Suppressor macrophage treated with lipopolysaccharide for 4 hours (primary cell): ENCODE measurements at places on chromosomes 7 and 10.
A peak's percentile ranks its signal among the peaks of the same experiment; 100 is the strongest.

DNA sequence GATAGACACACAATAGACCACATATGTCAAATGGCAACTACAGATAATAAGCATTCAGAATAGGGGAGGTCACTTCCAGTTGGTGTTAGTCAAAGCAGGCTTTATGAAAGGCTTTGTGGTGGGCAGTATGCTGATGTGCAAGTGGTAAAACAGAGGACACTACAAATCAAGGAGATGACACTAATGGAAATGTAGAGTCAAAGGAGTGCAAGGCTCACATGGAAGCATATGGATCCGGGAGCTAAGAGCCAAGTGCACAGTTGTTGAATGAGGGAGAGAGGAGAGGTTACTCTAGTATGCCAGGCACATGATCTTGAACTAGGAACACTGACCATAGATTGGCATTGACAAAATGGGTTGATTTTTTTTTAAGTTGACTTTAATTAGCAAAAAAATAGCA is 62.7 kb downstream of the GRM3 start:
- no peak for DNase-seq

- no peak for DNase-seq
These were observed 46.2 kb downstream of the PRPF18 start for GRCh38 chr10:13632884-13633440.

DNA sequence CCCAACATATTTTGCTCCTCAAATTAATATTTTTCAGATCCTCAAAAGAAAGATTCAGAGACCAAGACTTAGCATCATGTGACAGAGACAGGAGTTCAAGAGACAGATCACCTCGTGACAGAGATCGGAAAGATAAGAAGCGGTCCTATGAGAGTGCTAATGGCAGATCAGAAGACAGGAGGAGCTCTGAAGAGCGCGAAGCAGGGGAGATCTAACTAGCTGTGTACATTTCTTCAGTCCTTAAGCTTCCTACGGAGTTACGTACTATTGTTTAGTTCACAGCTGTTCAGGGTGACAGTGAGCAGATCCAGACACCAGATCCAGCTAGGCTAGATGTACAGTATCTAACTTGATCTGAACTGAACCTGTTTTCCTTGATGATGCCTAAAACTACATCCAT is 61.3 kb downstream of the KLRG2 start:
- no peak for DNase-seq

GRCh38 chr10:5078547-5079180 is 15.6 kb upstream of the AKR1C3 start:
- DNase-seq, result no peak

DNA sequence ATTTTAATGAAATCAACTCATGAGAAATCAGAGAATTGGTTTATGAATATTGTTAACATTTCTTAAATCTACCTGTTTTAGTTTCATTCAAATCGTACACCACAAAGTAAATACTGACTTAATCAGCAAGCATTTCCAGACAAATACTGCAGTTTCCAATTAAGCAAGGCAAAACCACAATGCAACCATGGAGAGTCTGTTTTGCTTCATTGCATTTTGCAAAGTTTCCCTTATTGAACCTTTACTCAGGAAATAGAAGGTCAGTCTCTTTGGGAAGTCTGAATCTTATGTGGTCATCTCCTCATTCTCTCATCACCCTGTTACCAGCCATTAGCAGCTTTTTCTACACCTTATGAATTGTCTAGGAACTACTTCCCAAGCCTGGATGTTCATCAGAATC is 400.5 kb downstream of the IPMK start:
- no peak for DNase-seq

- DNase-seq, result no peak
These were observed 195.0 kb upstream of the RHOBTB1 start for GRCh38 chr10:61138708-61139591.

- DNase-seq, result no peak
These were observed 135.7 kb downstream of the MBL2 start for GRCh38 chr10:52636874-52637273.

DNA sequence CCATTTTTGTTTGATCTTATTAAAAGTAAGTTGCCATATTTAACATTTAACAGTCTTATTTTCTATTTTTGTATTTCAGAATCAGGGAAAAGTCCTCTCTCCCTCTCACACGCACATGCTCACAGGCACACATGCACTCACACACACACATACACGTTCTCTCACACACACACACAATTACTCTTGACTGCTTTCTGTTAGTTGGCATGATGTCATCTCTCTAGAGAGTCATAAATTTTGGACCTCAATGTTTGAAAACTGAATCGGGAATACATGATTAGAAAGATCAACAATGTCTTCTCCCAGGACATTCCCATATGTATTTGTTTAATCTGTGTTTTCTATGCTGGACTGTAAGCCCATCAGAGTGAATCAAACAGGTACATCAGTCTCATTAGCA is 165.7 kb upstream of the AHR start:
- no peak for DNase-seq

GRCh38 chr7:98958968-98959367 is 80.6 kb downstream of the TRRAP start:
- no peak for DNase-seq

GRCh38 chr7:55423891-55424290 is 58.8 kb downstream of the LANCL2 start:
- no peak for DNase-seq

GRCh38 chr7:12291870-12292269 is 80.8 kb downstream of the TMEM106B start:
- peak; percentile 3 for DNase-seq

DNA sequence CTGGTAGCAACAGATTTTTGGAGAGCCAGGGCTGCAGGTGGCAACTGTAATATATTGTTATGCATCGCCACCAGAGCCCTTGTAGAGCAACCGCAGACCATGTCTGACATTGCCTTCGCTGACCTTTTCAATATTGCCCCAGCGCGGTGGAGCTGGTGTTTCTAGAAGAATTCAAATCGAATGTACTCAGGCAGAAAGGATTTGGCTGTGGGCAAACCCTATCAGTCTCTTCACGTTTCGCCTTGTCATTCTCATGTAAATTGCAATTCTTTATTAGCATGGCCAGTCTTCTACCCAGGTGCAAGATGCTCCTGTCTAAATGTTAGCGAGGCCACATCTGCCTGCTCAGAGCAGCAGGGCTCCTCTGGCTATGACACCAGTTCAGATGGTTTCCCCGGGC is 490.2 kb upstream of the AUTS2 start:
- no peak for DNase-seq

DNA sequence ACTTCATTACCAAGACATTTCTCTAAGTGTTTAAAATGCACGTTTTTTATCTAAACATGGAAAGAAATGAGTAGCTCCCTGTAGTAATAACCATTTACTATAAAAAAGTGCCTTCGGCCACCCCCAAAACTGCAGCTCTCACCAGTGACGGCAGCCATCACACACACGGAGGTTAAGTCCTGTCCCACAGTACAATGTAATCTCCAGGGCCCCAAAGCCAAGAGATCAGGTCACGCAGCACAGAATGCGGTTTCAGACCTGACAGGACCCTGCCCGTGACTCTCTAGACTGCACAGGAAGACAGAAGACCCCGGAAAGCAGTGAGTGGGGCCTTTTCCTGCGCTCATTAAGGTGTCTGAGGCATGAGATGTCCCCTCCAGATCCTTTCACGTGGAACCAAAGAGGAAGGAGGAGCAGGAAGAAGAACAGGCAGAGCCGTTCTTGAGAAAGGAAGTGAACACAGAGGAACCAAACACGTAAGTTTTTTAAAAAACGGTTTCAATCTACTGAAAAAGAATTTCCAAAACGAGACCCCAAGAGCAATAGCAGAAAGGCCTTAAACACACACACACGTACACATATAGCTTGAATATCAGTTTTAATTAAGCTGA is 125.7 kb downstream of the ZMYND11 start:
- no peak for DNase-seq

GRCh38 chr7:20777377-20778062 is 9.2 kb downstream of the SP8 start:
- no peak for DNase-seq

- DNase-seq, result no peak
These were observed 633.9 kb downstream of the ARL4A start for GRCh38 chr7:13321316-13321715.

DNA sequence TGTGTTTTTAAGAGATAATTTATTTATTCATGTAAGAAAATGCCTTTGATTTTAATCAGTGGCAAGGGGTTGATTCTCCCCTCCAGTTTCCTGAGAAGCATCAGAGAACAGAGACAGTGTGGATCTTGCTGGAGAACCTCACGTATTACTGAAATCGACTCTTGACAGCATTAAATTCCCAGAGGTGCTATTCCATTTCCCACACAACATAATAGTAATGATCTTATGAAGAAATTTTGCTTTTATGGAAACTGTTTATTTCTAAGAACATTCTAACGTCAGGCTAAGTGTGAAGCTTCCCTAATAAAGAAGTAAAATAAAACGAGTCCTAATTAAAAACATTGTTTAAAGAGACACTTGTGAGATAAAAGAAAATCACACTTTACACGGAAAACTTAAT is 293.1 kb upstream of the NRP1 start:
- no peak for DNase-seq

DNA sequence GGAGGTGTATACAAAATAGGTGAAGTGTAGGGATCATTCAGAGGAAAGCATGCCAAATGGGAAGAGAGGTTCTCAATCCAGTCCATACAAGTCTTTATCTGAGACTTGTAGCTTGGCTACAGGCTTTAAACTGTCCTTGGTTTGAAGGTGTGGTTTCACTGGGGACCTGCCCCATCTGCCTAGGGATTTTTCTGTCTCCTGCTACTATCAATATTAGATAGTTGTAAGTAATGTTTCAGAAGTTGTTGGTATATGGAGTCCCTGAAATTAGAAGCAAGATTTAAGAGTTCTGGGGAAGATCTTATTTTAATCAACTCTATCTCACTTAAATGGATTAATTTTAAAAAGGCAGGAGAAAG is 100.9 kb downstream of the ANKRD7 start:
- DNase-seq, result no peak

GRCh38 chr7:131861620-131862346 is 305.4 kb upstream of the PODXL start:
- no peak for DNase-seq

DNA sequence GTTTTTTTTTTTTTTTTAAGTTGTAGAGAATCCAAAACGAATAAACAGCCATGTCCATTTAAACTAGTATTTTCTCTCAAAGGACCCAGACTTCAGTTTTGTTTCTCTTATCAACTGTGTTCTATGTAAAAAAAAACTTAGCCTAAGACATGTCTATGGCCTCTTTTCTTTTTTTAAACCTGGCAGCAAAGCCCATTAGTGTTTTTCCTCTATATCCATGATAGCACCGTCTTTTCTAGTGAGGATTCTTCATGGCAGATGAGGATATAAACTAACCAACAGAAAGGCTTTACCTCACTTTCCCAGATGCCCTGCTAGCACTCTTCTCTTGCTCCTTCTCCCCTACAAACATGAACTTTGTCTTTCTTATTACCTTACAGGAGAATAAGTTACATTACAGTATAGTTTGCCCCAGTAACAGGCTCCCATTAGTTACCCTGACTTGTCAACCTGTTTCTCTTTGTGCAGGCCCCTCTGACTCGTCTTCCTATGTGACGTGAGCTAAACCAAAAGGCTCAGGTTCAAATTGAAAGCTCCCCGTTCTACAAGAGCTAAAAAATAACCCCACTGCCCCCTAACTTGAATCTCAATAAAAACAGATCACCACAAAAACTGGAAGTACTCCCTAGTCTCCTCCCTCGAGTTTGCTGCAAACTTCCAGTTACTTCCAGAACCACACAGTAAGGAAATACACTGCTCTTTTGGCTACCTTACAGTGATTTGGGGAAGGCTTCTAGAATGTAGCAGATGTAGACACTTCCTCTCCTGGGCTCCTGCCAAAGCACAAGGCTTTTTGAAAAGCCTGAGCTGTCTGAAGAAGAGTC is 20.1 kb downstream of the P4HA1 start:
- peak; percentile 43 for DNase-seq

- DNase-seq, result no peak
These were observed 30.4 kb downstream of the VWC2 start for GRCh38 chr7:49803812-49804211.

DNA sequence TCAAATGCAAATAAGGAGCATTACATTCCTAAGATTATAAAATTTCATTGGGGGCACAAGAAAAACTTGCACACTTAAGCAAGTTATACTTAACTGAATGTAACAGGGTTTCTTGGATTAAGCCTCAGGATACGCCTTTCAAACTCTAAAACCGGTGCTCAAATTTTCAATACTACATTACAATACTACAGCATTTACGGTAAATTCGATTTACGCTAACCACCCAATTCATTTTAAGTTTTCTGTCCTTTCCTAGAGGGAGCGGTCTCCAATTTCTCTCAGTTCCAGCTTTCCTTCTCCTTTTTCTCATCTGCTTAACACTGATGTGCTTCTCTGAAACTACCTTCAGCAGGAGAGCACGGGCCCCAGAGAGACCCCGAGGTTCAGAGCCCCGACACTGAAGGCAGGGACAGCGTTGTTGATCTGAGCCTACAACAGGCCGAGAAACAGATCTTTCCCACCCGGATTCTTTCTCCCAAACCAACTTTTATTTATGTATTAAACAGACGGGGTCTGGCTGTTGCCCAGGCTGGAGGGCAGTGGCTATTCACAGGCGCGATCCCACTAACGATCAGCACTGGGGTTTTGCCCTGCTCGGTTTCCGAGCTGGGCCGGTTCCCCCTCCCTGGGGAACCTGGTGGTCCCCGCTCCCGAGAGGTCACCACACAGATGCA is 798 bp downstream of the ZNF425 start:
- no peak for DNase-seq

DNA sequence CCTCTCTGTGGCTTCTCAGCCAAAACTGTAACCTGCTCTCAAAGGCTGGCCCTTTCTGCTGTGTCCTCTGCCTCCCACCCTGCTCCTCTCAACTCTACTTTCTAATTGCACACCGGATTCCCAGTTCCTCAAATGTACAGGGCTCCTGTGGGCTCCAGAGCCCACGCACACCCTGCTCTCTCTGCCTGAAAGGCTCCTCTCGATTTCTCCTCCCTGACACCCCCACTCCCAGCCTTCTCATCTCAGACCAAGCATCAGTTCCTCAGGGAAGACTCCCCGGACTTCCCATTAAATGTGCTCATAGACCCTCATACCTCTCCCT is 111.7 kb upstream of the STEAP1B start:
- no peak for DNase-seq

DNA sequence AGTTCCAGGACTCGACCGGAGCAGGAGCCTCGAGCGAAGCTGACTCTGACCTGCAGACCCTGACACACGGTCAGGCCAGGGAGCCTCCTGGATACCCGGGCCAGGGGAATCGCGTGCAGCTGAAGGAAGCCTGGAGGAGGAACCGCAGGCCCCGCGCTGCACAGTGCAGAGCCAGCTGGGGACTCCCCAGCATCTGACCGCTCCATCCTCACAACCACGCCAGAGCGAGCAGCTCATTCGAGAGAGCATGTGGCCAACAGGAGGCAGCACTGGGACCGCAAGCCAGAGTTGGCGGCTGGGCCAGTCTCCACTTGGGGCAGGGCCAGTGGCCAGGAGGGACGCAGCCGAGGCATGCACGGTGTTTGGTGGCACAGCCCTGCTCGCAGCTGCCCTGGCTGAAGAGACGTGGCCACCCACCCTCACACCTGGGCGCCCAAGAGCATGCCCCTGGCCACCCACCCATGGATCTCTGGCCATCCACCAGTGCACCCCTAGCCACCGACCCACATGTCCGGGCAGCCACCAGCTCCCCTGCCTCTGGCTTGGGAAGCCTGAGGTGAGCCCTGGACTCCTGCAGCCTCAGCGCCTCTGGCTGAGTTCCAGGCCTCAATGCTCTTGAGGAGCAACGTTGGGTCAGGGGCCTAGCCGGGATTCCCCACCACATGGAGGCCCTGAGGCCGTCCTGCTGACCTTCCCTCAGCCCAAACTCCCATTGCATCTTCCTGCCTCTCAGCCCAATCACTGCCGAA is 213.9 kb downstream of the ELFN1 start:
- peak; percentile 5 for DNase-seq

- DNase-seq, result no peak
These were observed 1165.4 kb downstream of the XPNPEP1 start for GRCh38 chr10:108757946-108758345.

GRCh38 chr7:125547505-125547904 is 617.9 kb upstream of the POT1 start:
- DNase-seq, result no peak
